ENCODE measurements at places on chromosomes 12 and 14. TPM values are rescaled to one million over a fixed set of nuclear protein-coding genes. Genes with fewer than 3 reads are reported as not detected.

Gene PYGL
- 7.0 TPM for total RNA-seq

Gene CD69
- 2.6 TPM for total RNA-seq

Gene LBHD2
- total RNA-seq, result not detected

Gene NTN4
- total RNA-seq, result 69.0 TPM

Gene KRT71
- not detected for total RNA-seq

Gene ACSM4
- total RNA-seq, result not detected

DNA sequence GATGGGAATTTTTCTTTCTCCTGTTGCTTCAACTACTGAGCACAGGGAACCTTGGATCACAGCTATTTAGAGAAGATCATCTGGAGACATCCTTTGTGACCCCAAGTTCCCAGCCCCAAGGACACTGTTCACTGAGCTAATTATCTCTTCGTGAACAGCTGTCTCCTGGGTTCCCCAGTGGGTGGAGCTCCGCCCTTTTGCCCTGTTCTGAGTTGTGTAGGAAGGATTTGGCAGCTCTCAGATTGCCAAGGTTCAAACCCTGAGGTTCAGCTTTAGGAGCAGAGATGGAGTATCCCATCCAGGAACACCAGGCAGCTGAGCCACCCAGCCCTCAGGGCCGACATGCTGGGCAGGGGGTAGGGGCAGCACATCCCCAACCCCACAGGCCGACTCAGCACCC is 32.0 kb downstream of the NGB start:
- no peaks in the 10 kb centered on the region for H3K36me3 ChIP-seq
- H3K4me1 ChIP-seq, result no peaks in the 10 kb centered on the region
- no peak overlapping the region for H3K4me3 ChIP-seq
- no peak for DNase-seq

DNA sequence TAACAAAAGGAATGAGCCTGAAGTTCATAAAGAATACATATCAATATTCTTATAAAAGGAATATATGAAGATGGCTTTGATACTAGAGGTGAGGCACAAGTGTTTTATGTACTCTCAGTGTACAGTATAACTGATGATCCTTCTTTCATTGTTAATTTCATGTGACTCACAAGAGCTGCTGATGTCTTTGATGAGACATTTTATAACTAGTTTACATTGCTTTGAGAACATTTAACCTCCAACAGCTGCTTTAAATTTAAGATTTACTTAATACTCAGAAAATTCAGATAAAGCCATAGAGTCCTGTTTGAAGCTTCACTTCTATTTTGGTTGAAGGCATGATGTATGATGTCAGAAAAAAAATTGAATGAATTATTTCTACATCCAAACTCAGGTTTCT is 59.8 kb downstream of the WASHC4 start:
- no peak overlapping the region for H3K27ac ChIP-seq
- no peaks in the 10 kb centered on the region for H3K27me3 ChIP-seq
- DNase-seq, result no peak
- H3K4me3 ChIP-seq, result no peak overlapping the region
- peaks cover 58% of the 10 kb centered on the region for H3K36me3 ChIP-seq

- H3K4me1 ChIP-seq, result peaks cover 24% of the 10 kb centered on the region
- H3K27ac ChIP-seq, result no peak overlapping the region
- H3K4me3 ChIP-seq, result no peak overlapping the region
- H3K36me3 ChIP-seq, result no peaks in the 10 kb centered on the region
- no peaks in the 10 kb centered on the region for H3K27me3 ChIP-seq
- DNase-seq, result no peak
Observed at GRCh38 chr12:15728118-15728598, 61.0 kb downstream of the EPS8 start.

GRCh38 chr14:68518761-68519670 is 273.9 kb downstream of the ZFP36L1 start:
- no peak overlapping the region for H3K4me3 ChIP-seq
- no peaks in the 10 kb centered on the region for H3K36me3 ChIP-seq
- DNase-seq, result peak; percentile 58
- H3K27ac ChIP-seq, result no peak overlapping the region
- peaks cover 61% of the 10 kb centered on the region for H3K4me1 ChIP-seq
- no peaks in the 10 kb centered on the region for H3K27me3 ChIP-seq

- H3K36me3 ChIP-seq, result no peaks in the 10 kb centered on the region
- no peak overlapping the region for H3K27ac ChIP-seq
- no peak overlapping the region for H3K4me3 ChIP-seq
- no peaks in the 10 kb centered on the region for H3K4me1 ChIP-seq
Observed at GRCh38 chr14:85519661-85520305, 10.2 kb upstream of the FLRT2 start.

DNA sequence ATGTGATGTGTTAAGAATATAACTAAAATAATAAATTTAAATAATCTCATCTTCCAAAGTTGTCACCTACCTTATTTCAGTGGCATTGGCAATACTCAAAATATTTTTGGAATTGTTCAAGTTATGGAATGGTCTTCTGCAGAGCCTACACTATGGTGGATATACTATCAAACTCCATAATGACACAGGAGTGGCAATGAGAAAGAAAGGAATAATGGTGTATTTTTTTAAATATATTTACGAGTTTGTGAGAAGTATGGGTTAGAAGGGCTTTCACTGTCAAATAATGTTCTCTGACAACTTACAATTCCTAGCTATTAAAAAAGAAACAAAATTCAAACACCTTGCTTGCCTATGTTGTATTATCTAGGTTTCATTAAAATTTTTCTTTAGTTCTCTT is 38.1 kb downstream of the HEATR5A start:
- H3K27me3 ChIP-seq, result no peaks in the 10 kb centered on the region
- H3K27ac ChIP-seq, result no peak overlapping the region
- no peak overlapping the region for H3K4me3 ChIP-seq
- H3K4me1 ChIP-seq, result no peaks in the 10 kb centered on the region
- DNase-seq, result no peak

DNA sequence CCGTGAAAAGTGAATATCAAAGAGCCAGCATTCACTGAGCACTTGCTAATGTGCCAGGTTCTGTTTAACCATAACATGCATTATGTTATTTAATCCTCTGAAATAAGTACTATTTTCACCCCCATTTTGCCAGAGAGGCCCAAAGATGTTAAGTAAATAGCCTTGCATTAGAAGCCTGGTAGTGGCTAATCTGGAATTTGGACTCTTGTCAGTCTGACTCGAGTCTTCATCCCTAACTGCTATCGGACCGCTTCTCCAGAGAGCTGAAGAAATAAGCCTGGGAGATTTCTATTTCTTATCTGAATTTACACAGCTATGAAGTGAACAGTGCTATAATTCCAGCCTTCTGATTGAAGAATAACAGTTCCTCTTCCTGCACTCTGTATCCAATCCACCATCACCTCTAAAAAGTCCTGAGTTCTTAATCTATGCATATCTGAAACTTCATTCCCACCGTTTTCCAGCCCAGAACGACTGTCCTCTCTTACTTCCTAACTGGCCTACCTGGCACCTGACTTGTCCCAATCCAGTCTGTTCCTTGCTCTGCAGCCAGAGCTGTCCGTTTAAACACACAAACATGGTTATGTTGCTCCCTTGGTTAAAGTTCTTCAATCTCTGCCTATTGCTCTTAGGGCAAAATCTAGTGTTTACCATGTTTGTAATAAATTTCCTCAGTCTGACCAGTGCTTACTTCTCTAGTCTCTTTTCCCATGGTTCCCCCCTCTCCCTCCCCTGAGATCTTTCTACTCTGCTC is 2.3 kb downstream of the POLR3B start:
- no peaks in the 10 kb centered on the region for H3K36me3 ChIP-seq
- no peak for DNase-seq
- no peak overlapping the region for H3K4me3 ChIP-seq
- no peaks in the 10 kb centered on the region for H3K4me1 ChIP-seq
- H3K27me3 ChIP-seq, result no peaks in the 10 kb centered on the region

- H3K4me1 ChIP-seq, result no peaks in the 10 kb centered on the region
- H3K36me3 ChIP-seq, result no peaks in the 10 kb centered on the region
- no peak for DNase-seq
- no peaks in the 10 kb centered on the region for H3K27me3 ChIP-seq
Observed at GRCh38 chr12:18071336-18071735, 18.7 kb downstream of the RERGL start.

DNA sequence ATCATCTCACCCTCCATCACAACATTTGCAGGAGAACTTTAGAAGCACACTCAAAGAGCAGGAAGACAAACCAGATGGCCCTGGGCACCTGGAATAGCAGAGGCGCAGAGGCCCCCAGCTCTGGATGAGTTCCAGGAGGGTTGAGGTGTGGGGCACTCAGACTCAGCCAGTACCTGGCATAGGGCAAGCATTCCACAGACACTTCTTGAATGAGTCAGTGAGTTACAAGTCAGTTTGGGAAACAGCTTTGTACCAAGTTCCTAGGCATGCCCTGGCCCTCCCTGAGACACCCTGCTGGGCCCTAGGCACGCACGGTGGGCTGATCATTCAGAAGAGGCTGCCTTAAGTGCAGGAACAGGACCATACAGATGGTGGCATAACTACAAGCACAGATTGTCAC is 54.3 kb downstream of the MAP3K9 start:
- no peaks in the 10 kb centered on the region for H3K4me1 ChIP-seq
- H3K4me3 ChIP-seq, result no peak overlapping the region
- H3K27ac ChIP-seq, result no peak overlapping the region
- H3K36me3 ChIP-seq, result no peaks in the 10 kb centered on the region

GRCh38 chr14:52146504-52146903 is 77.6 kb upstream of the NID2 start:
- no peak for DNase-seq
- no peak overlapping the region for H3K4me3 ChIP-seq
- no peaks in the 10 kb centered on the region for H3K27me3 ChIP-seq

GRCh38 chr12:74732826-74733225 is 195.2 kb downstream of the ATXN7L3B start:
- DNase-seq, result no peak
- no peak overlapping the region for H3K27ac ChIP-seq
- H3K36me3 ChIP-seq, result no peaks in the 10 kb centered on the region
- no peaks in the 10 kb centered on the region for H3K4me1 ChIP-seq

DNA sequence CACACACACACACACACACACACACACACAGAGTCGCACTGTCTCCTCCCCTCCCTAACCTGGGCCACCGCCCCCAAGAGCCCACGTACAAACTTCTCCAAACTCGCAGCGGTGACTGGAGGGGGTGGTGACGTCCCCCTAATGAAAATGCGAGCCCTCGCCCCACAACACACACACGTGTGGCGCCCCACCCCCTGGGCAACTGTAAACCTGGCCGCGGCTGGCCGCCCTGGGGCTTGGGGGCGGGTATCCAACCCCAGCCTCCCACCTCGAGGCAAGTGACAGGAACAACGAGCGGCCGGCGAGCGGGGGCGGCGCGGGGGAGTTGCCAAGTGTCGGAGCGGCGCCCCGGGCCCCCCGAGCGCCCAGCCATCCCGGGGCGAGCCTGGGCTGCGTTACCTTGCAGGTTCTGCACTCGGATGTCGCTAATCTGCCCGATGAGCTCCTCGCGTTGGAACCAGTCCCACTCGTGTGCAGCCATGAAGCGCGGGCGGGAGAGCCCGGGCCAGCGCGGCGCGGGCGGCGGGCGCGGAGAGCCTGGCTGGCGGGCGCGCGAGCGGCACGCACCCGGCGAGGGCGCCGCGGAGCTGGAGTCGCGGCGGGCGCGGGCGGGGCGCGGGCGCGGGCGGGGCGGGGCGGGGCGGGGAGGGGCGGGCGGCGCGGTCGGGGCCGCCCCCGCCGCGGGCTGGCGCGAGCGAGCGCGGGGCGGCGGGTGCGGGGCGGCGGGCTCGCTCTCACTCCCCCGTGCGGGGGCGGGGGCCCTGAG is at the start of gene CLMN:
Gene CLMN (minus strand): TSS at position 597 of the 766 bp plus-strand sequence. CDS start 116 bp downstream, at position 481.
- H3K4me1 ChIP-seq, result no peaks in the 10 kb centered on the region
- H3K4me3 ChIP-seq, result peak within 1 kb of the TSS; percentile 71
- H3K27ac ChIP-seq, result peak within 1 kb of the TSS; percentile 87
- H3K27me3 ChIP-seq, result no peaks in the 10 kb centered on the region
- no peaks in the 10 kb centered on the region for H3K36me3 ChIP-seq

GRCh38 chr14:36975834-36976233 is 196.6 kb downstream of the SLC25A21 start:
- H3K4me3 ChIP-seq, result no peak overlapping the region
- no peaks in the 10 kb centered on the region for H3K27me3 ChIP-seq
- H3K27ac ChIP-seq, result no peak overlapping the region
- DNase-seq, result no peak
- no peaks in the 10 kb centered on the region for H3K36me3 ChIP-seq

GRCh38 chr12:108526482-108527165 is 11.5 kb downstream of the FICD start:
- H3K4me3 ChIP-seq, result no peak overlapping the region
- H3K27ac ChIP-seq, result no peak overlapping the region
- H3K36me3 ChIP-seq, result peaks cover 97% of the 10 kb centered on the region

- no peak for DNase-seq
- H3K36me3 ChIP-seq, result no peaks in the 10 kb centered on the region
- H3K27me3 ChIP-seq, result no peaks in the 10 kb centered on the region
- H3K4me3 ChIP-seq, result no peak overlapping the region
- H3K27ac ChIP-seq, result peak overlapping the region; percentile 8
Observed at GRCh38 chr14:61608245-61609165, 86.8 kb upstream of the HIF1A start.

- H3K27ac ChIP-seq, result no peak overlapping the region
- no peaks in the 10 kb centered on the region for H3K27me3 ChIP-seq
- no peak overlapping the region for H3K4me3 ChIP-seq
- no peaks in the 10 kb centered on the region for H3K4me1 ChIP-seq
Observed at GRCh38 chr12:92905811-92906554, 23.1 kb downstream of the EEA1 start.

DNA sequence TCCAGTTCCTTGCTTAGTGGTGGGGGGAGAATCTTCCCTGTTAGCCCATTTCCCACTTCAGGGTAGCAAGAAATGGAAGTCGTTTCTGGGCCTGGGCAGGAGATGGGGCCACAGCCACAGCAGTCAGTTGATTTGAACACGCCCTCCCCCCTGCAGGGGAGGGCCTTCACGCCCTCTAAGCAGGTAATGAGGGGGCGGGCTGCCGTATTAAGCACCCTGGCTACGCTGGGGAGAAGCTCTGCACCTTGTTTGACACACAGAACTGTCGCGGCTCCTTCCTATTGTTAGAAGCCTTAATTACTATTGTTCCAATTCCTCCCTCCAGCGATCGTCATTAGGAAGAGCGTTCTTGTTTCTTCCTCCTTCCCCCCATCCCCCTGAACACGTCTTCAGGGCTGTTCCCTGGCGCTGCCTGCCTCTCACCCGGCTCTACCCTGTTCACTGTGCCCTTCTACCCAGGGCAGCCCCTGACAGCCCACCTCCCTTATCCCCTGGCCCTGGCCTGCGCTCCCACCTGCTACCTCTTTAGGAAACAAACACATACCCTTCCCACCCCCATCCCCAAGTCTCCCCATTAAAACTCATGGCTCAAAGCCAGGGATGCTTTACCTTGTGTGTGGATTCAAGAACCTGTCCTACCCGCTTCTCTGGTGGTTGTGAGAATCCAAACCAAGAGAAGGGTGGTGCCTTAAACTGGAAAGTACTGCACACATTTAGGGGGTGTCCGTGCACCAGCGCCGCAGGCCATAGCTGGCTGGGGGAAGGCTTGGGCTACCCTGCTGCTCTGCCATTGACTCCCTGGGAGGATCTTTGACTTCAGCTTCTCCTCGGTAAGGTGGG is 137.6 kb downstream of the TSPAN9 start:
- H3K27me3 ChIP-seq, result no peaks in the 10 kb centered on the region
- no peak for DNase-seq
- H3K36me3 ChIP-seq, result no peaks in the 10 kb centered on the region
- peak overlapping the region; percentile 95 for H3K27ac ChIP-seq
